ENCODE measurements at places on chromosomes 3 and 15.

DNA sequence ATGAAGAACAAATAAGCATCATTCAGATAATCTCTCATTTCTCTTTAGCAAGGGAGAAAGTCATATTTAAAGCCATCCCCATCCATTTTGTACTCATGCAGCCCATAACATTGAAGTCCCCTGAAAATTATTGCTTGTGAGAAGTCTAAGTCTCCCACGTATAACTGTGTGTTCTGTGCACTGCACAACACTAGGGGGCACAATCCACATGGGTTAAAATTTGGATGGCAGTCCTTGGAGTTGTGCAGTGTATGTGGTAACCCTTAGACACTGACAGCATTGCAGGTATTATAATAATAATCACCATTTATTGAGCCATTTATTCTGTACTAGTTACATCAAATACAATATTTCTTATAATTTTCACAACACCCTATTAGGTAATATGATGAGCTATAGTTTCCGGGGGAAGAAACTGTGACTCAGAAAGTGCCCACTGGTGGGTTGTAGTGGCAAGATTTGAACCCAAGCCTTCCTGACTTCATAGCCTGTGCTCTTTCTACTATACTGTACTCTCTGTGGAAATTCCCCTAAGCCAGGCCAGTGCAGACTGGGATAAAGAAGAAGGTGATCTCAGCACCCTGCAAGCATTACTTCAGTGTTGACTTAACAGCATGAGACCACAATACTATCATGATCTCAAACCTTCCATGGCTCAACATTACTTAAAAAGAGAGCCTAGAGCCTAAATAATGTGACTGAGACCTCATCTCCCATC, 15.7 kb downstream of the KCNAB1 start:
- DNase-seq: no peak

GRCh38 chr3:176914764-176915163, 282.5 kb downstream of the TBL1XR1 start:
- DNase-seq: no peak

- no peak for DNase-seq
Observed at GRCh38 chr3:187729598-187729997, 15.7 kb downstream of the BCL6 start.

GRCh38 chr3:57385498-57385897, 93.0 kb upstream of the ASB14 start:
- DNase-seq: no peak

DNA sequence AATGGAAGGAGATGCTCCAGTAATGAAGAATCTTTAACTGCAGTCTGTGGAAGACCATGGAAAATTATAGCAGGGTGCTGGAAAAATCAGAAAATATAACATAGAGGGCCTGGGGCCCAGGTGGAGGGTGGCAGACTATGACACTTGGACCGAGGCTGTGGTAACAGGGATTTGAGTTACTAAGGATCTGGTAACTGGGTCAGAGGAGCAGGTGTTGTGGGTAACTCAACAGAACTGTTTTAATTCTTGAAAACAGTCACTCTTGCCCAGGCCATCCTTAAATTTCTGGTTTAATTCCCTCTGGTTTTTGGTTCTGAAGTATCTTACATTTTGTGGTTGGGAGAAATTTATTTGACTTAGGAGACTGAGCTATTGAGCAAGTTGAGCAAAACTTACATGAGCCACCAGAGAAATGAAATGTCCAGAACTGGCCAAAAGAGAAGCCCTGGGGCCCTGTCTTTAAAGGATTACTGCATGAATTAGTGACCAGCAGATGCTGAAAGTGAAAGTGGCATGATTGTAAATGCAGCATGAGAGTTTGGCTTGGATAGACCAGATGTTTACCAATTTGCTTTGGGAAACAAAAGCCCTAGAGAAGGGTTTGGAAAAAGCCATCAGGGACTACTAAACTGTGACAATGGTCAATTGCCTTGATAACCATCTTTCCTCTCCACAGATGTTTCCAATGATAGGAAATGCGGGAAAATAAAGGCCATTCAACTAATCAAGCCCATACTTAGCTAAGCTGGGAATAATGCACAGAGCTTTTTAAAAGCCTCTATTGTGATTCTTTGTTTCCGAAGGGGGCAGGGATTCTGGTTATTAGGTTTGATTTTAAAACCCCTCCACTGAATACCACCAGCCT, 374.9 kb upstream of the TGFBR2 start:
- DNase-seq: no peak
